ENCODE measurements at places on chromosomes 2 and 18. TPM values are rescaled to one million over a fixed set of nuclear protein-coding genes. Genes with fewer than 3 reads are reported as not detected.

The DPYSL5 gene
- total RNA-seq = not detected

The OTOF gene
- total RNA-seq = not detected

- DNase-seq = no peak
Measured at GRCh38 chr18:58758606-58759005, 87.3 kb downstream of the MALT1 start.

DNA sequence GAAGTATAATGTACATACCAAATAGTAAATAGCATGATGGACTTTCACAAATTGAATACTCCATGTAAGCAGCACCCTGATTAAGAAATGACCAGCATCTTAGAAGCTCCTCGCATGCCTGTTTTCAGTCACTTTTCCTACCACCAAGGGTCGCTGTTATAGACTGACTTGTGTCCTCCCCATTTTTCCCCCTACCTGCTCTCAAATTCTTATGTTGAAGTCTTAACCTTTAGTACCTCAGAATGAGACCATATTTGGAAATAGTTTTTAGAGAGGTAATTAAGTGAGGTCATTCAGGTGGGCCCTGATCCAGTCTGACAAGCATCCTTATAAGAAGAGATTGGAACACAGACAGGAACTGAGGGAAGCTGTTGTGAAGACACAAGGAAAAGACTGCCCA lies 125.9 kb downstream of the LYPD6 start:
- no peak for DNase-seq

DNA sequence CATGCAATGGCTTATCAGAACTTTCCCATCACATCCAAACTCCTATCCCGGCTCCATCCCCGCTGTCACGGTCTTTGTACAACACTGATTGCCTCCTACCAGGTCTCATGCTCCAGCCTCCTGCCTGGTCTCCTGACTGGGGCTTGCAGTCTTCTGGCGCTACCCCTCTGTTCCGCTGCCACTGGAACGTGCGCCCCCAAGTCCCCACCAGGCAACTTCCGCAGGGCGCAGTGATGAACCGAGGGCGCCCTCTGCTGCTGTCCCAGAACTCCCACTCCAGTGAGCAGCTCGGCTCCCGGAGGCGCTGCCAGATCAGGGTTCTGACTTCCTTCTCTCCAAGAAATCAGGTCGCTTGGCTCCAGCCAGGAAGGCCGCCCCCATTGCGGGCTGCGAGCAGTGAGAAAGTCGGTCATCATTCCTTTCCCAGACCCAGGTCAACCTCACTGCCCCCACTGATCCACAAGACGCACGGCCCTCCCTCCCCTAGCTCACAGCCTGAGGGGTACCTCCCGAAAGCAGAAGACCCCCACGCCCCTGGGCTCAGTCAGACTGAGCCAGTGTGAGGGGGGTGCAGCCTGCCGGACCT lies 43.9 kb upstream of the RAB11FIP5 start:
- no peak for DNase-seq

- DNase-seq = no peak
Measured at GRCh38 chr2:107727318-107727717, 99.4 kb upstream of the RGPD4 start.

The KLHL30 gene
- total RNA-seq = 0.74 TPM

The ABCB11 gene
- total RNA-seq = not detected

- DNase-seq = no peak
Measured at GRCh38 chr2:236673823-236674185, 104.2 kb downstream of the ACKR3 start.

DNA sequence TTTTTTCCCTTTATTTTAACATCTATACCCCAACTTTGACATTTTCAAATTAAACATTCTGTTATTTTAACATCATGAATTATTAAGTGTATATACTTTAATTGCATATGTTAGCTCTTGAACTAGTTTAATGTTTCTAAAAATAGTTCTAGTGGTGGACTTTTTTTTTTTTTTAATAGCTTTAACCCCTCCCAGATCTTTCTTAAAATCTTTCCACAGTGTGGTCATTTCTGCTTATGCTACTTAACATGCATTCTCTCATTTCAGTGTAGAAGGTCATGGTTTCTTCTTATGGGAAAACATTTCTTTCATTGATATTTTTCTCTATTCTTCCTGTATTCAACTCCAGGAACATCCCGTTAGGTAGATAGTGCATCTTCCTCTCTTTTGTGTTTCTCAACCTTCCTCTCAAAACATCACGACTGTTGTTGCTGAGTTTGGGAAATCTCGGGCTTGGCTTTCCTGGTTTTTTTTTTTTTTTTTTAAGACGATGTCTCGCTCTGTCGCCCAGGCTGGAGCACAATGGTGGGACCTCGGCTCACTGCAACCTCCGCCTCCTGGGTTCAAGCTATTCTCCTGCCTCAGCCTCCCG lies 849 bp upstream of the TMEM18 start:
- DNase-seq = no peak

- no peak for DNase-seq
Measured at GRCh38 chr2:187379869-187380268, 68.2 kb downstream of the CALCRL start.

GRCh38 chr2:217162533-217162932 lies 302.7 kb upstream of the TNP1 start:
- DNase-seq = peak; percentile 28

- no peak for DNase-seq
Measured at GRCh38 chr2:50333529-50334228, 698.3 kb downstream of the NRXN1 start.

GRCh38 chr2:233816334-233816733 lies 38.0 kb downstream of the HJURP start:
- no peak for DNase-seq

DNA sequence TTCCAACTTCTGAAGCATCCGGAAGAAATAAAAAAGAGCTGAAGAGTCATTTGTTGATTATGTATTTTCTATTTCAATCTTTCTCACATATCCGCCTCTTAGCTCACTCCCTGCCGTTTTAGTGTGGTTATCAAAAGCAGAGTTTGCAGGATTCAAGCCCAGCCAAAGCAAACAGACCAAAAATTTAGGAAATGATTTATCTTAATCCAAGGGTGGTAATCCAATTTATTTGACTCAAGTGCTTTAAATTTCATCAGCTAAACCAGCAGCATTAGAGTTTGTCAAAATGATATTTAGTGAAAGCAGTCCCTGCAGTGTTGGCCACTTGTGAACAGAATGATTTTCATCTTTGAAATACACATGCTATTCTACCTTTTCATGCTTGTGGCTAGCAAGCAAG lies 129.3 kb upstream of the CCDC68 start:
- DNase-seq = no peak

GRCh38 chr2:54107455-54107764 lies 8.0 kb upstream of the ACYP2 start:
- DNase-seq = no peak

The UGT1A5 gene
- total RNA-seq = not detected

DNA sequence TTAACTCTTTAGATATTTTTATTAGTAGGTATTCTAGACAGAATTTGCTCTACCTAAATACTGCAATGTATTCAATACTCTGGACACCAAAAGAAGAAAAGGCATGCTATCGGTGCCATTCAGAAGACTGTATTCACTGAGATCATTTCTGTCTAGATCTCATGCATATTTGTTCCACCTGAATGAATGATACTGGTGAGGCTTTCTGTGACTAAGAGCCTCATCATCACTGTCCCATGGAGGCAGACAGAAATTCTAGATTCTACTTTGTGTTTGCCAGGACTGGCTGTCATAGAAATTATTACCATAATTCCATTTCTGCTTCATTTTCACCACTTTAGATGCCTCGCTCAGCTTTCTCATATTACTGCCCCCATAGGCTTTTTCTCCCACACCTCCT lies 340.7 kb downstream of the MBD2 start:
- no peak for DNase-seq

DNA sequence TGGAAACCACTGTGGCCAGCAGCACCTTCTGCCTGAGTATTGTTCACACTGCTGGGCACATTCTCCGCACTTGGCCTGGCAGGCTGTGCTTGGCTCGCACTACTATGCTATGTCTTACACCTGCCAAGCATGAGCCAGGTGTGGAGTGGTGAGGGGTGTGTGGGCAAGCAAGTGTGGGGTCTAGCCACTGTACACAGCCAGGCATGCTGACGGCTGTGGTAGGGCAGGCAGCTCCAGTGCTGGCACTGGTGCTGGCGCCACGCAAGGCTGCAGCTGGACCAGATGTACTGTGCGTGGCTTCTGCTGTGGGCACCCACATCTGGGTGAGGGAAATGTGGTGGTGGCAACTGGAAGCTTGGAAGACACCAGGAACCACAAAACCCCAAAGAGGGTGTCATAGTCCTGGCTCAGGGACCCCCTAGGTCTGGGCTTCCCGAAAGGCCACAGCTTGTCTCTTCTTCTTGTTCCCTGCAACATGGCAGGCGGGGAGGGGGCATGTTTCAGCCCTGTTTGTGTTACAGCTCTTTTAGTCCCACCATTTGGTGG lies 101.5 kb downstream of the ALMS1 start:
- DNase-seq = no peak

The VWA3B gene
- total RNA-seq = 8.1 TPM
